ENCODE measurements at places on chromosomes 2 and 18.

- DNase-seq, result no peak
Observed at GRCh38 chr2:173353556-173353955, 1.1 kb upstream of the CDCA7 start.

DNA sequence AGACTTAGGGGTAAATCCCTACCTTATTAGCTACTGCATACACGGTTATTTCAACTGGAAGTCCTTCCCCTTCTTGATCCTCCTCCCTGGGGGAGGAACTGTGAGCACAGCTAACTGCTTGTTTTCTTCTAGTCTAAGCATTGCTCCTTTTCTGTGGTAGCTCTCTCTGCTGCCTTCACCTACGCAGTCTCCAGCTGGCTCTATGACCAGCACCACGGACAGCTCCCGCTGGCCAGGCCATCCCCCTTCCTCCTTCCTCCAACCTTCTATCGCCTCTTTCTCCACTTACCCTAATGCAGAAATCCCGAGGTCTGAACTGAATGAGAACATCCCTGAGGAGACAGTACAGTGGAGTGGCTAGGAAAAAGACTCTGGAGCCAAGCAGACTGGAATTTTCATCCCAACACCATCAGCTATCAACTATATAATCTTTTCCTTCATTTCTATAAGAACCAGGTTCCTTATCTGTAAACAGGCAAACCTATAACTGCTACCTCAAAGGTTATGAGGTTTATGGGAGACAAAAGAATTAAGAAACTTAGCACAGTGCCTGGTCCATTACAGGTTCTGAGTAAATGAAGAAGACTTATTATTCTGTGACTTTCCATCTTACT lies 4.7 kb upstream of the CFAP65 start:
- no peak for DNase-seq

- DNase-seq, result no peak
Observed at GRCh38 chr2:9141091-9141667, 65.4 kb upstream of the ASAP2 start.

GRCh38 chr2:70716951-70717350 lies 51.0 kb downstream of the ADD2 start:
- DNase-seq, result no peak

- DNase-seq, result no peak
Observed at GRCh38 chr2:179247318-179248023, 17.2 kb downstream of the SESTD1 start.

GRCh38 chr18:41872206-41872605 lies 82.8 kb upstream of the PIK3C3 start:
- DNase-seq, result no peak

DNA sequence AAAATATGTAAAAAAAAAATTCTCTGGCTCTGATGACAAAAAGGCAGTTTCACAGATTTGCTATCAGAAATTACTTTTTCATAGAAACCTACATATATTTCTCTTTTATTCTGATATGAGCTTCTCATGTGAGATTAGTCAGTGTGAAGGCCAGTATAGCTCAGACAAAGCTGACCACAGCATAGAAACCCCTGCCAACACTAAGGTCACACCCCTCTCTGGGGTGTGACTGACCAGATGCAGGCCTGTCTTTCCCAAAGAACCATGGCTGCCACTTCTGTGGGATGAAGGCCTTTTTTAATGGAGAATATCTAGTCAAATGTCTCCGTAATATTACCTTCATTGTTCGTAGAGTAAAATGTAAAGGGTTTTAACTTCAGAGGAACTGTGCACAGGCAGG lies 330.3 kb upstream of the KCNJ3 start:
- no peak for DNase-seq

- no peak for DNase-seq
Observed at GRCh38 chr18:33833842-33834241, 255.8 kb downstream of the ASXL3 start.

GRCh38 chr2:43033466-43034241 lies 192.8 kb downstream of the ZFP36L2 start:
- DNase-seq, result no peak

All from lower leg skin (tissue), 4 donors.